AG08396 (cell line): ENCODE measurements at places on chromosomes 1 and 21.

- no peak for DNase-seq
Measured at GRCh38 chr21:42655796-42656770, 2.7 kb downstream of the PDE9A start.

- DNase-seq: no peak
Measured at GRCh38 chr1:212002536-212002935, 32.8 kb downstream of the INTS7 start.

GRCh38 chr1:85359874-85360721, 83.7 kb upstream of the BCL10 start:
- DNase-seq: no peak

GRCh38 chr1:30321996-30322858, 401.2 kb downstream of the MATN1 start:
- no peak for DNase-seq

DNA sequence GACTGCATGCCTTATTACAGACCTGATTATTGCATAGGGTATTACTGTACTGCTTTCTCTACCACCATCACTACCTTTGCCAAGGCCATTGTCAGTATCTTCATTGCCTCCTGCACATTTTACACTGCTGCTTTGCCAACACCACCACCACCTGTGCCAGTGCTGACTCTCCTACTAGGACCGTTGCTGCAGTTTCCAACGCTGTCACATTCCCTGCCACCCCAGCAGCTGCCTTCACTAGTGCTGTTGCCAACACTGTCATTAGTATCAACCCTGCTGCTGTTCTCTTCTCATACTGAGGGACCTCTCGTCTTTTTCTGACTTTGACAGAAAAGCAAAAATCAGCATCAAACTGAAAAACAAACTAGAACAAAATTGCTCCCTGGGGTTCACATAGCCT, 394.9 kb upstream of the B3GALT2 start:
- DNase-seq: no peak

GRCh38 chr1:947958-948357, 11.1 kb downstream of the NOC2L start:
- DNase-seq: no peak

- DNase-seq: peak; percentile 50
Measured at GRCh38 chr1:154809436-154810413, 60.4 kb downstream of the KCNN3 start.

DNA sequence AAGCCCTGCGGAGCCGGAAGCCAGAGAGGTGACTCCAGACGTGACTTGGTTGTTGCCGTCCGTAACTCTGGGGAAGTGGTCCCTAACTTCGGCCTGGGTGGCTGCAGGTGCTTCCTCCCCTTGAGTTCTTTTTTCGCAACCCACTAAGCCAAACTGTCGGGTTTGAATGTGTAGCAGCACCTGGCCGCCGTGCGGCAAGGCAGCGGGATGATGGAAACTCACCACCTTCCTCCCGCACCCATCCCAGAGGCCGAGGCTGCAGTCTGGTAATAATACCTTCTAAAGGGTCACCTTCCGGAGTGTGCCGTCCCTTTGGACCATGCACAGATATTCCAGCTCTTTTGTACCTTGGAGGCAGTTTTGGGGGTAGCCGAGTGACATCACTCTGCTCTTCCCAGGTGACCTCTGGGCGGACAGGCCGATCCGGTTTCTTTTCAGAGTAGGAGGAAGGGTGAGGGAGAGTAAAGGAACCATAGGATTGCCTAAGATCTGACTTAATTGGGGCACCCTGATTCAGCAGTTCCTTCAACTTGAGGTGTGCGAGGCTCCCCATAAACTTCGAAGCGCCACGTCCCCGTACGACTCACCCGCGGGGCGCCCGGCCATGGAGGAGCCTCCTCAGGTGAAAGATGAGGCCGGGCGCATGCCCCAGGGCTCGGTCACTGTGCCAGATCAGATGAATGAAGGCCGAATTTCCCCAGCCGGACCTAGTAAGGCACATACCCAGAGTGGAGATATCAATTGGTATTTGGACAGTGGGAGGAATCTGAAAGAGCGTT, 1.0 kb downstream of the KCNK1 start:
- DNase-seq: no peak

DNA sequence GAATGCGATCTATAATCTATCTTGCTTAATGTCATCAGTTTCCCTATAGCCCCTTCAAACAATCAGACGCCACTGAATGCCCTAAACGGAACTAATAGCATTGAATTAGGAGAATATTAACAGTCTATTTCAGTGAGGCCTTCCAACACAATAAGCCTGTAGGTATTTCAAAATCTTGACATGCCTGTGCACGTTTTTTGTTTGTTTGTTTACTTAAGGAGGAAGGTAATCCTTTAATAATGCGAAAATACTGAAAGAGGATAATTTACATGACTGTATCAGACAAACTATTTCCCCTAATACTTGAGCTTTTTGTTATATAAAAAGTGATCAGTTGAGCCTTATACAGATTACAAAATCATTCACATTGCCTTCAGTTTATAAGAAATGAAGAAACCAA, 29.0 kb upstream of the JAK1 start:
- no peak for DNase-seq
